ENCODE measurements at places on chromosomes 5 and 9. TPM values are rescaled to one million over a fixed set of nuclear protein-coding genes. Genes with fewer than 3 reads are reported as not detected.

DNA sequence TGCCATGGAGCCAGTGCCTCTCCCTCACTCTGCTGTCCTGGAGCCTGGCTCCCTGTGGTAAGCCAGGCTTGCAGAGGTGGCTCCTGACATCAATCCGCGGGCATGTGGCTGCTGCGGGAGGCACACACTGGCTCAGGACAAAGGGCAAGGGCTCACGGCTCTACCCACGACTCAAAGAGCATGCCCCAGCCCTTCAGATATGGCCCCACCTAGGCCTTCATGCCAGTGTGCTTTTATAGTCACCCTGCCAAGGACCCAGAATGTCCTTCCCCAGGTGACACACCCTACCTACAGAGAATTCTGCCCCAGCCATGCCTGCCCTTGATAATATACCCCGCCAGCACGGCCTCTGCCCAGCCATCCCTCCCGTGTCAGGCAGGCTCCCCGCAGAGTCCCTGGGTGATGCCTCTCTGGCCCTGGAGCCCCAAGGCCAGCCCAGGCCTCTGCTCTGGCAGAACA lies 1.6 kb downstream of the MGAT4B start:
- no peak for DNase-seq

GRCh38 chr5:116813356-116813755 lies 238.7 kb upstream of the SEMA6A start:
- no peak for DNase-seq

Gene TYRP1
- polyA plus RNA-seq, result 1.4 TPM

Gene AKNA
- 11.3 TPM for polyA plus RNA-seq

- DNase-seq, result no peak
Measured at GRCh38 chr5:677131-678101, 15.7 kb downstream of the TPPP start.

Gene ACTL7A
- not detected for polyA plus RNA-seq

Gene WNT8A
- polyA plus RNA-seq, result 0.15 TPM

GRCh38 chr5:17944046-17944445 lies 309.8 kb downstream of the TAF11L14 start:
- no peak for DNase-seq

Gene FBXL7
- 29.8 TPM for polyA plus RNA-seq
